Activated CD8-positive, alpha-beta memory T cell treated with anti-CD3 and anti-CD28 coated beads for 1 hour (primary cell): ENCODE measurements at places on chromosomes 3 and 15.

DNA sequence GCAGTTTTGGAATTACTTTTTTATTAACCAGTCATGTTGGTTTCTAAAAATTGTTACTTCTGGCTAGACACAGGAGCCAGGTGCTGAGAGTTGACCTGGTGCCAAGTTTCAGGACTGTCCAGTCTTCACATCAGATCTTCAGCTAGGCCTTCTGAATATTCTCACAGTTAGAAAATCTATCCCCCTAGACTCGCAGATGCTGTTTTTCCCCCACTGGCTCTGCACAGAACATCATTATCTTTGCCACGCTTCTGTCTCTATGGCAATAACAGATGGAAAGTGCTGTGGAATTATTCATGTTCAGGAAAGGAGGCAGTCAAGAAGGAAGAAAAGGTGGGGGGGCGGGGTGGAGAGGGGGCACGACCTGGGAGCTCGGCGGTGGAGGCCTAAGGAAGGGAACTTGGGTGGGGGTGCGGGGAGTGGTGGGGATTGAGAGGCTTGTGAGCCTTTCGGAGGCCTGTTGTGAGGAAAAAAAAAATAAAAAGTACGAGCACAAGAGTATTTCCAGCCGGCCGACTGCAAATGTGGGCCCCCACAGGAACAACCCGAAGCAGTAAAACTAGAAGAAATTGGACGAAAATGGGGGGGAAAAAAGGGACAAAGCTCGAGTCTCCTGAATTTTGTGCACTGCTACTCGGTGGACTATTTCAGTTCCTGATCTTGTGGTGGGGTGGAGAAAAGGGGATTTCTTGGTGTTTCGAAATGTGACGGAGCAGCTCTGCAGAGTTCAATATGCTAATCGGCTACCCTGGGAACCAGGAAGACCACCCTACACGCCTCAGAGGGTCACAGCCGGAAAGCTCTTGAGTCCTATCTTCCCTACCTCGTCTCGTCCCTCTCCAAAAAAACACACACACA is 1.5 kb upstream of the SKIL start:
- DNase-seq = no peak

DNA sequence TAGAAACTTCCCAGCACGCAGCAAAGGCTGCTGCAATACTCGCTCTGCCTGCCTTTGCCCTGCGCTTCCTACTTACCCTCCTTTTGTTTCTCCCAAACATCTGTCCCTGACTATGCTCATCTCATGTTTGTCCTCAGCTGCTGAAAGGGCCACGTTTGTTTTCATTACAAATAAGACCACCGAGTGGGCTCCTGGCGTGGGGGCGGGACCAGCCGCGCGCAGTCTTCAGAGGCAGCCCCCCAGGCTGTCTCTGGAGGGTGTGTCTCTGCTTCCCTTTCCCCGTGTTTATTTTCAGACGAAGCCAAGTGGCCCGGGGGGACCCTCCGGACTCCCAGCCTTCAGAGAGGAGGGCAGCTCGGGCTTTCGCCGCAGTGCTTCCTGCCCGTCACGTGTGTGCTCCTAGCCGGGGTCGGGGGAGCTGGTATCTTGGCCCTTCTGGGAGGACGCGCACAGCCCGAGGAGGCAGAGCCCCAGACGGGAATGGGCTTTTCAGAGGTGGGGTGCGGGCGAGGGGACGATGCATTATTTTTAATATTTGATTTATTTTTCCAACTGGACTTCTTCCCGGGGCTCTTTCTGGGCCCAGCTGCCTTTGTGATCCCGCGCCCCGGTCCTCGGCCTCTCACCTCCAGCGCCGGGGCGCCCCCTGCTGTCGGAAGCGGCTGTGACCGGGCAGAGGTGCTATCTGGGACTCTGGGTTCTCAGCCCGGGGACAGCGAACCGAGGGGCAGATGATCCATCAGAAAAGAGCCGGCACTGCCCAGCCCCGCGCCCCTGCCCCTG is 70.0 kb upstream of the CGNL1 start:
- DNase-seq = peak; percentile 34

DNA sequence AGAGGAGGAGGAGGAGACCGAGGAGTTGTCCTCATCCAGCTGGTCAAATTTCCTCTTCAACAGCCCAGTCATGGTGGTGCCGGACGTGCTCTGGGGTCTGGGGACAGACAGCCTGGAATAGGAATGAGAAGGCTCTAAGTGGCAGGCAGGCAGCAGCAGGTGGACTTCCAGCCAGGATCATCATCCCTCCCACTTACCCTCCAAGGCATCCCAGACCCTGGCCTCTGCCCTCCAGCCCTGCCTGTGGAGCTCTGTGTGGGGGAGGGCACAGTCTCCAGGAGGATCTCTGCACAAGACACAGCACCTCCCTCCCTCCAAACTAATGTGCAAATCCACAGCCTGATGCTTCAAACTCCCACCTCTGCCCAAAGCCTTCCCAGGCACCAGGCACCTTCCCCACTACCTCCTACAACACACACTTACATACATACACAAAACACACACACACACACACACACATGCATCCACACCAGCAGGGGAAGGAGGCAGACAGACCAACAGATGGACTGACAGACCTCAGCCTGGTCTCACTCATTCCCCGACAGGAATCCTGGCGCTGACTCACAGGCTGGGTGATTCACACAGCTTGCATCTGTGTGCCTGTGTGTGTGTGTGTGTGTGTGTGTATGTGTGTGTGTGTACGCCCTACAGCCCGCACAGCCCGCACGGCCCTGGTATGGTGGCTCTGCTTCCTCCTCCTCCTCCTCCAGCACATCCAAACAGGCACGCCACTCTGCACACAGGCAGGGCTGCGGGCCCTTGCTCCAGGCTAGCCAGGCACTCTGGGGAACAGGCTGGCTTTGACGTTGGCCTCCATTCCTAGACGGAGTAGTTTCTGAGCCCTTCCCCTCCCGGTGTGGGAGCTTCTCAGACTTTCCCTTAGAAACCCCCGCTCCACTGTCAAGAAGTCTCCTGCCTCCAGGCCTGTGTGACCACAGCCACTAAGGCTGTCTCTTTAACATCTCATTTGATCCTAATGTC is 6.5 kb downstream of the CSRNP1 start:
- peak; percentile 48 for DNase-seq

DNA sequence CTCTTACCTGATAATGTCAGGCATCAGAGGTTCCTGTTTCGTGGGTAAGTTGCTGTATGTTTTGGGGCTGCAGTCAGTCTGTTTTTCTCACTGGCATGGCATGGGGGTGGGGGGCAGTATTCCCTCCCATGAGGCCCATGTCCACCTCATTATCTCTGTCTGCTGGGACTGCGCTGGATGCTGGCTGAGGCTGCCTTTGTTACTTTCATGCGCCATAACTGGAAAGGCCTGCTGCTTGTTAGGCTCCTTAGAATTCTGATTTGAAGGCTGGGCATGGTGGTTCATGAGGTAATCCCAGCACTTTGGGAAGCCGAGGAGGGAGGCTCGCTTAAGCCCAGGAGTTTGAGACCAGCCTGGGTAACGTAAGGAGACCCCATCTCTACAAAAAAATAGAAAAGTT is 9.8 kb downstream of the APBA2 start:
- DNase-seq = no peak

- DNase-seq = no peak
Observed at GRCh38 chr3:114566162-114566755, 272.4 kb downstream of the TIGIT start.

DNA sequence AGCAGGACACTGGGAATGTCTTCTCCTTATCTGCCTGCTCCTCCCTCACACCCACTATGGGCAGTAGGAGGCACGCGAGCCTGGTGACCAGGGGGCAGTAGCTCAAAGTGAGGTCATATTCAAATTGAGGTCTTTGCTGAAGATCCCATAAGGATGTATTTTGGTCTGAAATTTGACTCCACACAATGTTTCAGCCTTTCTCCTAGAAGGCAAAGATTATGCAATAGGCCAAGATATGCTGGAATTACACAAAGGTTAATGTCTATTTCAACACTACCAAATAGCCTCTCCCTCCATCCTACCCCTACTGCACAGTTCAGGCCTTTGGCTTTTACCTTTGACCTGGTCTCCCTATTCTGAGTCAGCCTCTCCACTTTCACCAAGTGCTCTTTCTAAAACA is 203.0 kb downstream of the TIGIT start:
- no peak for DNase-seq

DNA sequence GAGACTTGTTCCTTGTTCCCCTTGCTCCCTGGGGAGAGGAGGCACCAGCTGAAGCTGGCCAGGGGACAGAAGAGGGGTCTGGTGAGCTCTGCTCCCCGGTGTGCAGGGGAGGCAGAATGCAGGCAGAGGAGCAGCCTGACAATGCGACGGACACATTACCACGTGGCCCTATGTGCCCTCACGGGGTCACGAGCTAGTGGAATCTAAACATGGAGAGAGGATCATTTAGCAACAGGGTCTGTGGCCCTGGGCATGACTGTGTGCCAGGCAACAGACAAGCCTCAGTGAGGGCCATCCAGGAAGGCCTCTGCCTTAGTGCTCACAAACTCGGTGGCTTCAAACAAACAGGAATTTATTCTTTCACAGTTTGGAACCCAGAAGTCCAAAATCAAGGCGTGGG is 8.5 kb upstream of the MUC4 start:
- no peak for DNase-seq
